ENCODE measurements at places on chromosomes 3 and 15.
A peak's percentile ranks its signal among the peaks of the same experiment; 100 is the strongest.

- DNase-seq = no peak
Observed at GRCh38 chr3:109478614-109479013, 141.3 kb upstream of the DPPA4 start.

DNA sequence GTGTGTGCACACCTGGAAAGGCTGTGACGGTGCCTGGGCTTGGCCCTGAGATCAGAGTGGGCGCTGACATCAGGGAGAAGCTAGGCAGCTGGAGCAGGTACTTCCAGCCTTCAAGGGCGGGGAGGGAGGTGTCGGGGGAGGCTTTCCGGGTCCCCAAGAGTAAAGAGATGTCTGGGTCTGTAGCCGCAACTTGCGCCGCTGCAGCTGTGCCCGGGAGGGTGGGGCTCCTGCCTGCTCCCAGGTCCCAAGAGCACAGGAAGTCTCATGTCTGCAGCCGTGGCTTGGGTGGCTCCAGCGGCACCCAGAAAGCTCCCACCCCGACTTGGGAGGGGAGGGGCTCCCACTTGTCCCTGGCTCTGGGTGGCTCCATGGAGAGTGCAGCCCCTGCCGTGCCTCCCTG, 103.2 kb upstream of the BNIP2 start:
- no peak for DNase-seq

DNA sequence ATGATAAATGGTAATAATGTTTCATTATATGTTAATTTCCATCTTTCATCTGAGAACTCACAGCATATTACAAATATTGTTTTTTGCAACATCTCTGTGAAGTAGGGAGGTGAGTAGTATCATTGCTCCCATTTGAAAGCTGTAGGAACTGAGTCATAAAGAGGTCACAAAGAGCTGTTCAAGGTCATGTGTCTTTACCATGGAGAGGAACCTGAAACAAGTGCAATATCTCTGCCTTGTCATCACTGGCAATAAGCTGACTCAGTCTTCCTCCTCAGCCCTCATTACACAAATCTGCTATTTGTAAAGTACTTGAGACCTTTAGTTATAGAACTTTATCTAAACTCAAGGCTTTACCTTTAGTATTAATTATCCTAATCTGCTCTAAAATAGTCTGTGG, 4.4 kb upstream of the ATP13A4 start:
- no peak for DNase-seq

DNA sequence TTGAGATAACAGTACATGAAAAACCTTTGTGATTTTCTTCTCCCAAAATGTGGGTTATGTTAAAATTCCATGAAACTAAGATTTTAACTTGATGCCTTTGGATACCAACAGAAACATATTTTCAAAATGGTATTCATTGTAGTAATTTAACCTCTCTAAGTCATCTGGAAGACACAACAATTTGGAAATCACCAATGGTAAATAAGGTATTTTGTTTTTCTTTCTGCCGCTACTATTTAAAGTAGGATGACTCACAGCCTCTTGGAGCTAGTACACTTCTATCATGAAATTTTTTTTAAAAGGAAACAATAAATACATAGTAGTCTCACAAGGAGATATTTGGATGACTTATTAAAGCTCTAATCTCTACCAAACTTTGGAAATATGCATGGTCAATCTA, 291.6 kb upstream of the VEPH1 start:
- DNase-seq = no peak

- DNase-seq = no peak
Observed at GRCh38 chr15:90868261-90868689, at the start of gene FURIN. Gene FURIN, plus strand, starts transcription at chr15:90868588. Its CDS starts 7,153 bp downstream, at chr15:90875741.

DNA sequence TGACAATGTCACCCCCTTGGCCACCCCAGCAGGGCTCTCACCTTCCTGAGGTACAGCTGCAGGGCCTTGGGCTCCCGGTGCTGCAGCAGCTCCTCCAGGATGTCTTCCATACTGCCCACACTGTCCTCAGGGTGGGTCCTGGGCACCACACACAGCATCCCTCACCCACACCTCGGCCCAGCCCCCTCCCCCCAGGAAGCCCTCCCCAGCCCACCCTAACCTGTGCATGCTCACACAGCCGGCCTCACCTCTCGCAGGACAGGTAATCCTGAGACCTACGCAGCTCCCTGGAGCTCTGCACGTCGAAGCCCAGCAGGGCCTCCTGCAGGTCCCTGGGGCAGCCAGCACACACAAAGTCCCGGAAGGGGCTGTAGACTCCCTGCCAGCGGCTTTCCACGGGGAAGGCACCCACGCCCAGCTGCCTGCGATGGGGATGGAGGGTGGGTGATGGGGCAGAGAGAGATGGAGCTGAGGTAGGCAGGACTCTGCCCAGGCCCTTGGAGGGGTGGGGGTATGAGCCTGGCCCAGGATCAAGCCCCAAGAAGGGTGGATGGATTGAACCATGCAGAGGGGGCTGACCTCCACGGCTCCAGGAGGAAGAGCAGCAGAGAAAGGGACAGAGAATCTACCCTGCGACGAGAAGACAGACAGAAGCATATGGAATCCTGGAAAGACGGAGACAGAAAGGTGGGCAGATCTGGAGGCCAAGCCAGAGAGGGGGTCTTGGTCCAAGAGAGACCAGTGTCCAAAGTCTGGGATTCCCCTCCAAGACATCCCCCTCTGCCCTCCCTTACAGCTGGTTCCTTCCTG, 16.7 kb downstream of the ALS2CL start:
- no peak for DNase-seq

DNA sequence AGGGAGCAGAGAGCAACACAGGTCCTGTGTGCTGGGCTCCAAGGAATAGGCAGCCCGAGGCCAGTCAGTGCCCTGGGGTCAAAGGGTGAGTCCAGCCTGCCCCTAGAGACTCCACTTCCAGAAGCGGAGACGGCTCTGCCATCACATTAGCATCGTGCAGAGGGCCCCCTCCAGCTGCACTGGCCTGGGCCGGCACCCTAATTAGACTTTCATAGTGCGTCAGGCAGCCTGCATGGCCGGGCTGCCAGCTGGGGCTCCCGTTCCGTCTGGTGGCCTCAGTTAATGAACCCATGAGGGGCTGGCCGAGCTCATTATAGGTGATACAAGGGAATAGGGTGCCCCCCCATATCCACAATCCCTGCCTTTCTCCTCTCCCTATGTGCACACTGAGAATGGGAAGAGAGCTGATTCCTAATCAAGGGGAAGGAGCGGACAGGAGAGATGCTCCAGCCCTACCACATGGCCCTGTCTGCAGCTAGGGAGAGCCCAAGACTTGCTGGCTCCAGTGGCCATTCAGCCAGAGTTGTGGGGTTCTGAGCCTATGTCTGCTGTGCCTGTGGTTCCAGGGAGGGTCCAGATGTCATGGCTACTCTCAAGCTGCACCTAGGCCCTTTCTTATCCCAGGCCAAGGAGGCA, 128.0 kb downstream of the SRGAP3 start:
- no peak for DNase-seq

GRCh38 chr3:41464858-41465257, 265.6 kb downstream of the CTNNB1 start:
- DNase-seq = no peak

GRCh38 chr3:13135811-13136321, 62.6 kb upstream of the IQSEC1 start:
- no peak for DNase-seq

DNA sequence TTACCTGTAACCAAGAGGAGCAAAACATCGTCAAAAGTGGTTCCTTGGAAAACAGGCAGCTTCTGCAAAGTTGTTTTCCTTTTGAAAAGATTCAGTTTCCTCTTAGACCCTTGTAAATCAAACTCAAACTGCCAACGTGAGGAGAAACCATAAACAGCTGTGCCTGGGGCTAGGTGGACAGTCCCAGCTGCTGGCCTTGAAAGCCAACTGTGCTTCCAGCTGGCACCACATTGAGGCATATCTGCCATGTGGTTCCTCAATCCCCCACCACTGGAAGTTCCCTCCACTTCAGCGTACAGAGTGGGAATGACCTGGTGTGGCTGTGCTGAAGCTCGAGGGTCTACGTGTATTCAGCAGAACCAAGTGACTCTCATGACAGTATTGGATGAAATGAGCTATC, 40.9 kb downstream of the HRH1 start:
- no peak for DNase-seq

DNA sequence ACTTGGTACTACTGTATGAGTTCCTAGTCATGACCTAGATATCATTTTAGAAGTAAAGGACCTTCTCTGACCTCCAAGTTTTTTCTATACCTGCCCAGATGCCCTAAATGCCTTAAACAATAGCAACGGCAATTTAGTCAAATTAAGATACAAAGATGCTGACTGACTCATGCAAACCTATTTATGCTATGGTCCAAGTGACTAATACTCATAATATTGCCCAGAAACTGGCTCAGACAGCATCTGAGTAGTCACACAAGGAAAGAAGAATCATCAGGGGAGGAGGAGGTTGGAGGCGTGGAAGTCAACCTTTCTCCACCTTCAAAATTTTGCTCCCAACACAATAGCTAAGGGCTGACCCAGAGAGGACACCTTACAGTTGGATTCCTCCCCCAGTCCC, 6.8 kb downstream of the FYCO1 start:
- no peak for DNase-seq

GRCh38 chr3:147354623-147355022, 51.7 kb downstream of the ZIC4 start:
- no peak for DNase-seq

DNA sequence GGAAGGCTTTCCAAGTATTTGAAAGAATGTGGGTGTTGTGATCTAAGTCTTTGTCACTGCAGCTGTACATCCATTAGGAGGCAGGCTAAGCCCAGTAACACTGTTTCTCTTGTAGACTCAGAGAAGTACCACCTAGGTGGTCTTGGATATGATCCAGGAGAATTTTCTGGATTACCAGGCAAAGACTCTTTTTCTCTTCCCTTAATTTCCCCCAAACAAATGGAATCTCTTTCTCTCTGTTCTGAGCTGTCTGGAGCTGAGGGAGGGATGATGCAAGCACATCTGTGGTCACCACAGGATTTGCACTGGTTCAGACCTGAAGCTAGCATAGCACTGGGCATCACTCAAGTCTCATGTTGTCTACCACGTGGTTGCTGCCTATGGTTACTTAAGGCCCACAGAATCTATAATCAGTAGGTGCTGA, 227.6 kb downstream of the NECTIN3 start:
- no peak for DNase-seq

DNA sequence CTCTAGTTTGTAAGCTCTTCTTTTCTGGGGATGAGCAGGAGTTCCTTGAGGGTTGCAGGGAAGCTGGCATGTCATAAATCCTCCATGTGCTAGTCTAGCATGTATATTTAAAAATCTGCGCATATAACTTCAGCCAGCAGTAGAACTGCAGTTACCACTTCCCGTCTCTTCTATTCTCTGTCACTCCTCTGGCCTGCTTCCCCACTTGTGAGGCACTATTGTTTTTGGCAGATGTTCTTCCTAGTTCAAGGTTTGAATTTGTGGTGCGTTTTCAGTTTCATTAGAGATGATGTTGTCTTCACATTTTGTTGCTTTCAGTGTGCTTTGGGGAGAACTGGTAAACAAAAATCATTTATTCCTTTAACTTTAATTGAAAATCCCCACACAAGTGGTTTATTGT, 169.1 kb upstream of the ZPLD1 start:
- DNase-seq = no peak

GRCh38 chr3:192819001-192819569, 91.7 kb upstream of the FGF12 start:
- DNase-seq = peak; percentile 69

GRCh38 chr15:52496175-52496574, 32.5 kb downstream of the MYO5A start:
- no peak for DNase-seq

DNA sequence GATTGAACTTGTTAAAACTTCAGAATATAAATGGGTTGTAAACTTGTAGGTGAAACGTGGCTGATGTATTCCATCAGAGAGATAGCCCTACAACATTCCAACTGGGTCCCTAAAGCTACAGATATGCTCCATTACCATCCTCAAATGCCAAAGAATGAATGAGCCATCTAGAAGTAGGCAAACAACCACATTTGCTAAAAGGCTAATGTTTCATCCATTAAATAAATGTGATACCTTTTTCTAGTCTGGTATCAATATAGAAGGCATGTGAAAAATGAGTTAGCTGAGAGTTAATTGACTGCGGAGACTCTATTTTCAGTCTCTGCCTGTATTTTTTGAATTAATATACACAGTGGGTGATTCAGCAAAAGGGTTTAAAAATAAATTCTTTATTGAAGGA, 203.8 kb downstream of the RBMS3 start:
- no peak for DNase-seq

DNA sequence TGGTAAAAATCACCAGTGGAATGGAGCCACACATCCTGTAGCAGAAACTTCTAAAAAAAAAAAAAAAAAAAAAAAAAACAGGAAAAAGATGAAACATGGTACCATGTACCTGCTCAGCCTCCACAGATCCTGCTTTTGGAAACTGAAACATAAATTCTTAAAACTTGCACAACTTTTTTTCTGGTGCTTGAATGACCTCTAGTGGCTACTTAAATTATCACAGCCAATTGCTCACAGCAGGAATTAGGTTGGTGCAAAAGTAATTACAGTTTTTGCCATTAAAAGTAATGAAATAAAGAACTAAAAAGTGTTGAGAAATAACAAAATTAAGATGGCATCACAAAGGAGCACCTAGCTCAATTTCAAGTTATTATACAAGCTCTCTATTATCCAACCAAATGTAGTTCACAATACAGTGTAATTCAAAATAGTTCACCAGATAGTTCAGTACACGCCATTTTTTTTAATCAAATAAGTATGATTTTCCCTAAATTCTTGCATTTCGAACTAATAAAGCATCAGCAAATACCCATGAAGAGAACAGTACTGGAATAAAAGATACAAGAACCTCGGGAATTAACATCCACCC, 80.6 kb downstream of the ULK4 start:
- no peak for DNase-seq

DNA sequence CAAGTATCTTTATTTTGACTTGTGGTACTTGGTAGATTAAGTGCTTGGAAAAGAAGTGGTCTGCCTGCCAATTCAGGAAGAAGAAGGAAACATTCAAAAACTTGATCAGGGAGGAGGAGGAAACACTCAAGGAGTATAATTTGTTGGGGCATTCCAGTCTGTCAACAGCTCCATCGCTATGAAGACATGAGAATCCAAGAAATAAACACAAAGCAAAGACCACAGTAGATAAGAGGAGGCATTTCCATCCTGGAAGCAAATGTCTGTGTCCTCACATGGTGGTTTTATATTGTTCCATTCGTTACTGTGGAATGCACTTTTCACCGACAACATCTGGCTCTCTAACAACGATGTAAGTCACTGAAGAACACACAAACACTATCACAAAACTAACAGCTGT, 176.1 kb upstream of the FRMD4B start:
- DNase-seq = no peak

DNA sequence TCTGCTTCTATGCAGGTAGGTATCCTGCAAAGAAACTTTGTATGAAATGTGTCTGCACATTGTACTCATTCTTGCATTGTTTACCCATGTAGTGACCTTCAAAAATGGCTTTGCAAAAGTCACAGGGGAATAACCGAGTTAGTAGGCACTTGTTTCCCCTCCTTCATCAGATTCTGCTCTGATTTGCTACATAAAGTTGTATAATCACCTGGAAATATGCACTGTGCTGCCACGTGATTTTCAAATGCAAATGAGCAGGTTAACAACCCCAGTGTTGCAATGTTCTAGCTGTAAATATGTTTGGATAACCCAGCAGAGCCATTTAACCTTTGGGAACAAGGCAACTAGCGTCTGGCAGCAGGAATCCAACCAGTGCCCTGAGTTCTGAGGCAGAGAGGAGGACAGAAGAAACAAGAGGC, at the start of gene KNG1:
Gene KNG1 (plus strand): TSS at position 321 of the 419 bp plus-strand sequence. CDS start 184 bp downstream, outside the sequence.
- DNase-seq = no peak
